Activated CD4-positive, CD25-positive, alpha-beta regulatory T cell treated with anti-CD3 and anti-CD28 coated beads, Interleukin-2, amount 50 U/mL, for 72 hours (primary cell): ENCODE measurements at places on chromosomes 4 and X.

DNA sequence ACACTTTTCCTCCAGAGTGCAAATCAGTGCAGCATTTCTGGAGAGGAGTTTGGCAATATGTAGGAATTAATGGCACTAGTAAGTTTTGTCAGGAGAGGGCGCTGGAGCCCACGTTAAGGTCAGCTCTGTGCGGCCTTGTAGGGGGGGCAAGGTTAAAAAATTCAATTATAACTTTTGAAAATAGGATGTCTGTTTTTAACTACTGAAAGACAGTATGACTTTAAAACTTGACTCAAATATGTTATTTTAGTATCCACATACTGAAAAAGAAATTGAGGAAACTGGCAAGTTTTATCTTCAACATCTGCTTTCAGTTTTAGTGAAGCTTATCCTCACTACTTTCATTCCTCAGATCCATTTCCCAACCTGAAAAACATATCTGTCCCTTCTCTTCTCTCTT lies 30.9 kb upstream of the HSD17B13 start:
- DNase-seq: no peak

GRCh38 chrX:147803948-147804347 lies 107.8 kb upstream of the FMR1 start:
- DNase-seq: no peak

- DNase-seq: no peak
Measured at GRCh38 chr4:21949073-21949457, 493 bp upstream of the KCNIP4 start.

- DNase-seq: no peak
Measured at GRCh38 chr4:6487466-6487865, 15.1 kb upstream of the PPP2R2C start.

DNA sequence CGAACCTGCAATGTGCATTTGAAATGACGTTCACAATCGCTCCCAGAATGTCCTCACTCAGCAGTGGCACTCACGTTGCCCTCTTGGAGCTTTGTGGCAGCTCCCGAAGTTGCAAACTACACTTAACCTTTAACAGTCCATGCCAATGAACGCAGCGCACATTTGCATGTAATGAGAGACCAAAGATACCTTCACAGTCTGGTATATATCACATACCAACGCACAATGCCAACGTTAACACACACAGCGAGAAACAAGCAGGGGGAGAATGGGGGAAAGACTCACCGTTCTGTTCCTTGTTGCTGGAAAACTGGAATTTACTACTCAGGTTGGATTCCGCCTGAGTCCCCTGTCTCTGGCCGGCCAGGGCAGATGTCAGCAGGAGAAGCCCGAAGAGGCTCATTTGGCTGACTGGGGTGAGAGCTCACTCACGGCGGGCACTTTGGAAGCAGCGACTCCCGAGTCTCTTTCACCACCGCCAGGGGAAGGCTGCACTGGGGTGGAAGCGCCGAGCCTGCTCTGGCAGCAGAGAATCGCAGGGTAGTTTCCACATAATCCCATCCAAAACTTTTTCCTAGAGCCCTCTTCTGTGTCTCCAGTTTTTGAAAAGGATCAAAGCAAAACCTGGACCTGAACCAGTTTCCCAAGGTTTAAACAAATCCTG lies 966 bp downstream of the PDGFC start:
- no peak for DNase-seq

DNA sequence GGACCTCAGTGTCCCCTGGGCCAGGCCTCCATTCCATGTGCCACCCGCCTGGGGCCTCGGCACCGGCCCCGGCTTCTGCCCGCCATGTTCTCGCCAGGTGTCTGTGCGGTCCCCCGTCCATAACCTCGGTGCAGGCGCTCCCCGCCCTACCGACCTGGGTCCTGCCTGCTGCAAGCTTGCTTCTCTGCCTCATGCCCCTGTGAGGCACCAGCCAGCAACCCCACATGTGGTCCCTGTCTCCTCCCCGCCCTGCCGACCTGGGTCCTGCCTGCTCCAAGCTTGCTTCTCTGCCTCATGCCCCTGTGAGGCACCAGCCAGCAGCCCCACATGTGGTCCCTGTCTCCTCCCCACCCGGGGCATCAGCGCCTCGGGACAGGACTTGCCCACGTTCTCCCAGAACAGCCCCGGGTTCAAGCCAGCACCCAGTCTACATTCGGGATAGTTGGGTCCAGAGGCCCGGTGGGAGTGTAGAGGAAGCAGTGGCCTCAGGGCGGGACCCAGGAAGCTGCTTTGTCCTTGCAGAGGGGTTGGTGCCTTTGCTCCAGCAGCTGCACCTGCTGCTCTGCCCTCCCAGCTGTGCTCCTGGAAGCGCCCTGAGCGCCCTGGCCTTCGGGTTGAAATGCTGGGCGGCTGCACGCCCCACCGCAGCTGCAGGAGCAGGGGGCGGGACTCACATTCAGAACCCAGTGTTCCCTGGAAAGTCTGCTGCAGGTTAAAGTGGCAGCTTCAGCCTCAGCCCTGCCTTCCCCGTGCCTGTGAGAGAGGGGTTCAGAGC lies 20.1 kb upstream of the UVSSA start:
- DNase-seq: no peak

DNA sequence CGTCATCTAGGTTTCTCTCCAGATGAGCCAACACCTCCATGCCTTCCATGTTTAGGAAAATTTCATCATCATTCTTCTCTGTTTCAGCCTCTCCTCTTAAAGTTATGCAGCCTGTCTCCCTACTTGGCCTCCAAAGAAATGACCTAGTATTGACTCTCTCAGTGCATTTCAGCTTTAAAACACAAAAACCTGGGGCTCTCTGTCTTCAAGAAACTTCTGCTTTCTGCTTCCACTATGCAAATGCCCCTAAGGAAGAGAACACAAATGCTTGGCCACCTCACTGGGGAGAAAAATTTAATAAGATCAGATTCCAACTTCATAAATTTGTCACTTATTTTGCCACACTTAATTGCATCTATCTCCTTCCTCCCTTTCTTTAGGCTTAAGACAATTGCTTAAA lies 93.3 kb downstream of the GPRIN3 start:
- no peak for DNase-seq

DNA sequence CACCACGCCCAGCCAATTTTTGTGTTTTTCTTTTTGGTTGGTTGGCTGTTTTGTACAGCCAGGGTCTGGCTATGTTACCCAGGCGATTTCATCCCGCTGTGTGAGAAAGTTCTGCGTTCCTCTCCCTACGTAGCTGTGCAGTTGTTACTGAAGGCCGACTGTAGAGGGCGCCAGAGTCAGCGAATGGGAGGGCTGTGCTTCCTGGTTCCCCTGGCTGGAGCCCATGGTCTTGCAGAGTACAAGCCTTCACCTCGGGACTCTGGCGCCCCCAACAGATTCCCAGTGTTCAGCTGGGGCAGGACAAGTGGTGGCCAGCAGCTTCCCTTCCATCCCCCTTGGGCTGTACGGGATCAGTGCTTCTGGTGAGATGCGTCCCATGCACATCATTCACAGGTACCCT lies 5.6 kb upstream of the CT45A1 start:
- DNase-seq: peak; percentile 45

DNA sequence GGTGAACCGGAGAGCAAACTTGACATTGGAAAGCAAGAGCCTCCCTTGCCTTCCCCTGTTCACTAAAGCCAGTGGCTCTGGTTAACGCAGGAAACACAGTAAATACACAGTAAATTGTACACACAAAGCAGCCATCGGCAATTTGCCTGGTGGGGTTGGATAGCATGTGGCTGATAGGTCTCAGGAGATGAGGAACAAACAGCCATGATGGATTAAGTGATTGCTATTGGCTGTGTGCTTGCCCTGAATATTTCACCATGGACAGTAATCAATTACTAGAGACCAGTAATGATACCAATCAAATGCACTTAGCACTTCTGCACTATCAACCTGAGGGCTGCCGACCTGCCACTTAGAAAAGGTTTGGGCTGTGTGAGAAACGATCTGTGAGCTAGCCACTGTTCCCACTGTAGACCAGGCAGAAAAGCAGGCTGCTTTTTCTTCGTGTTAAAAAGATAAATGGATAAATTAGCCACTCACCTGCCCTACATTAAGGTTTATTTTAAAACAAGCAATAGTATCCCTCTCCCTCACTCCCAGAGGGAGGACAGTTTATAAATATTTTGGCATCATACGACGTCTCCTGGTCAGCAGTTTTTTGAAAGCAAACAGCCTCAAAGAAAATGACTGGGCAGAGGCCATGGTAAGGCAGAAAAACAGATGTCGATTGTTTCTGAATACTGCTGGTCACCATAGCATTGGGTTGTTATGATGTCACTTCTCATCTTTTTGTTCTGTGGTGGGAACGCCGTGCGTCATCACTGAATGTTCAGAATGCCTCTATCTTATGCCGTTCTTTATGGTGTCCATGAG lies 167.1 kb downstream of the MAML3 start:
- no peak for DNase-seq

DNA sequence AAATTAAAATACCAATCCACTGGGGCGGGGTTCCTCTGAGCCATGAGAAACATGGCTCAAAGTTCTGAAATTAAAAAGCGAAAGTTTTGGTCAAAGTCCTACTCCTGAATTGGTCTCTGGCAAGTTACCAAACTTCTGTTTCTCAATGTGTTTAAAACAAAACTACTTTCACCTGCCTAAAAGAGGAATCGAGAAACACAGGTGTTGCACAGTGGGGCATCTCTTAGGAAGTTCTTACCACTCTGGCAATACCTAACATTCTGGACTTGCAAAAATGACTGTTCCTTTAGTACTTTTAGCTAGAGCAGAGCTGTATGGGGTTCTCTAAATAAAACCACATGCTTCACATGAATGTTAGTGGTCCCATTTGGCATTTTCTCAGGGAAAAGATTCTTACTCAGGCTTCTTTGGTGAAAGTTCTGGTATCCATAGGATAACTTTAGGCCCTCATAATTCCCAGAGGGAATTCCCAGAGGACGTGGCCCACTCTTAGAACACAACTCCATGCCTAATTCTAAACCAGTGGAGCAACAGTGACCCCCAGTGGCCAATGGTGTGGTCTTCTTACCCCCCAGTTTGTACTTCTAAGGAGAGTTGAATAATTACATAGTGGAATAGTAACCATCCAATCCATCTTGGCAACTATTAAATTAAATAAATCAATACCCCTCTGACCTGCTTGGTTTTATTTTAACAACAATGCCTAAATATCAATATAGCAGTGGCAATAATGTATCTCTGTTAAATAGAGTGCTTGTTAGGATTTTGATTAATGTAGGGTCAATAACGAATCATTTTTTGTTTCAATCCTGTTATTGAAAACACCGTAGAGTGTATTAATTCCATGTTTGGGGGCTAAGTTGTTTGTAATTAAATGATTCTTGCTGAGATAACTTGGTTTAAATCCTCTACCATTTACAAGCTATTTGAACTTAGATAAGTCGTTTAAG lies 21.9 kb downstream of the BMP3 start:
- DNase-seq: peak; percentile 38

GRCh38 chrX:17579026-17579425 lies 158.3 kb upstream of the SCML1 start:
- DNase-seq: no peak

DNA sequence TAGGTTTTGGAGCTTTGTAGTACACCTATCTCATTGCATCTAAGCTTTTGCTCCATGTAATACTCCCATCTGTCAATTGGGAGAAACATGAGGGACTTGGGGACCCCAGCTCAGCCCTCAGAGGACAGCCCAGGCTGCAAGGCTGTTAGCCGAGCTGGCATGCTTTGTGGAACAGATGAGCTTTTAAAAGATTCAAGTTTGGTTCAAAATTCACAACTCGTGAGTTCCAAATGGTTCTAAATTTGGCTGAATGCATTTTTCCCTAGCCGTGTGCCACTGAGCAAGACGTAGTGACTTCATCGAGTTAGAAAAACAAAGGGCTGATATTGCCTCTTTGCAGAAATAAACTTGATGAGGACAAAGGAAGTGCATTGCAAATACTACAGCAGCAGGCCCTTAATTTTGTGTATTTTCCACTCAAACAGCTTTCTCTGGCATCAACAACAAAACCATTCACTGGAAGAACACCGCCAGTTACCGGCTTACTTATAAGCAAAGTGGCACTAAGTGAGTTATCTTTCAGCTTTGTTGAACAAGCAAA lies 165.0 kb upstream of the HS3ST1 start:
- no peak for DNase-seq

GRCh38 chr4:183171484-183172267 lies 72.6 kb downstream of the WWC2 start:
- DNase-seq: no peak

DNA sequence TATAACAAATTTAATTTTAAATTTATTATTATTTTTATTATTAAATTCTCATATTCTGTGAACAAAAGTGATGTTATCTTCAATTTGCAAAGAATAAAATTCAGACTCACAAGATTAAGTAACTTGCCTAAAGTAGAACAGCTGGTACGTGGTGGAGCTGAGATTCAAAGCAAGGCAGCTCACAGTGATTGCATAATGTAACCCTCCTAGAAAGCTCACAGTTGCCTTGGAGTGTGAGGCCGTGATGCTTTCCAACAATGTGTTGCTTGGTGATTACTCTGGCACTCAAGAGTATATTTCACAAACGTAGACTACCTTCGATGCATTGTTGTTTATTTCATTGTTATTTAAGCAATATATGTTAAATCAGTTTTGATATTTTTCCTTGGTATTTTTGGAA lies 1039.2 kb upstream of the PABPC4L start:
- no peak for DNase-seq

- no peak for DNase-seq
Measured at GRCh38 chrX:13687203-13687602, 1.7 kb upstream of the RAB9A start.

DNA sequence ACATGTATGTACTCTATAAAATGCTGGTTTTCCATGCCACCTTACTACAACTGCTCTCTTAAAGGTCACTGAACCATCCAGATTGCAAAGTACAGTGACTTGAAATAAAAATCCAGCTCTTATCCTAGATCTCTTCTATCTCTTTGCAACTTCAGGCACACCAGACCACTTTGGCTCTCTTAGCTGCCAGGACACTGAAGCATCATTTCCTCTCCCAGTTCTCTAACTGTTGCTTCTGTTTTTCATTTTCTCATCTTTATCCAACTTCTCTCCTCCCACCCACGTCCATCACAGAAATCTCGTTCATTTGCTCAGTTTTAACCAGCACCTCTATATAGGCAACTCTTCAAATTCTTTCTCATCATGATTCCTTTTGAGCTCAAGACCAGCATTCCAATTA lies 74.3 kb downstream of the METTL14 start:
- DNase-seq: no peak

DNA sequence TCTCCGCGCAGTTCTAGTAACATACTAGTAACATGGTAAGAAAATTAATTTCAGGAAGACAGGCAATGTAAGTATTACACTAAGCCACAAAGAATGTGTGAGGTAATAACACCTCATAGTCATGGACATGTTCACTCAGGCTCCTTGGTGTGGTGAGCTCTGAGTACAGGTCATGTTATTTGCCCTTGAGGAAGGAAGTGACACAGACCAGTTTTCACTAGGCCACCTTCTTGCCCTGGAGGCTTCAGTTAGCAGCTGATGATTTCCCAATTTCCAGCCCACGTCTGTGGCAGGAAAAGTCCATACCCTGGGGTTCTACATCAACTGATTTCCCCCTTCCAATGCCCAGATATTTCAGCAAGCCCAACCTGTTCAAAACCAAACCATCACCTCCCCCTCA lies 6.7 kb downstream of the APOO start:
- no peak for DNase-seq
